ENCODE measurements at places on chromosomes 1 and 21.

- DNase-seq: no peak
Measured at GRCh38 chr21:23930565-23930964, 1676.7 kb downstream of the MRPL39 start.

- DNase-seq: no peak
Measured at GRCh38 chr21:33406493-33406892, 3.3 kb downstream of the IFNGR2 start.

DNA sequence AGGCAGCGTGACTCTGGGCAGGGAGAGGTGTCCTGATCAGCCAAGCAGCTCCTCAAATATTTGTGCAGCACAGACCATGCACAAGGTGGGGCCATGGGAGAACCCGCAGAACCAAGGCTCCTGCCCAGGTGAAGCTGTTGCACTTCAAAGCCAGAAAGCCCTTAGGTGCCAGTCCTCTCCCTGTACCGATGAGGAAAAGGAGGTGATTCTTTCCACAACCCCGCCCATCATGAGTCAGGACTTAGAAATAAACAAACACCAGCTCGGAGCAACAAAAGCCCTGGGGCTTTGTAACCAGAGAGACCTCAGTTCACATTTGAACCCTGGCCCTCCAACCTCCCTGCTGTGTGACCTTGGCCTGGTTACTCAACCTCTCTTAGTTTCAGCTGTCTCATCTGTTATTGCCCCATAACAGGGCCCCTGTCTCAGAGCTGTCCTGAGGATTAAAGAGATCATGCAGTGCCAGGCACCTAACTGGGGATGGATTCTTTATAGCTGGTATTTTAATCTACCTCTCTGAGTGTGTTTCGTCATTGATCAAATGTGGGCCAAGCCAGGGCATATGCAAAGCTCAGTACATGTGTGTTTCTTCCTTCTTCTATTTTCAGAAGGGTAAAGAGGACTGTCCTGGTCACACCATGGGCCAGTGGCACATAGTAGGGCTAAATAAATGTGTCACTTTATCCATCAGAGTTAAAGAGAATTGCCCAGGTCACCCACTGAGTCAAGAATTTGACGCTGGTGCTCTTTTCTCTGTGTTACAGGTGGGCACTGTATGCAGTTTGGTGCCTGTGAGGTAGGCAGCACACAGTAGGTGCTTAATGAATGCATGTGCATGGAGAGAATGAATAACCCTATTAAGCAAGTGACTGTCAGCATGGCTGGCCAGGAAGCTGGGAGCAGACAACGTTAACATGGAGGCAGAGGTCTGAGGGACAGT is 1.4 kb downstream of the LDLRAD1 start:
- DNase-seq: no peak

DNA sequence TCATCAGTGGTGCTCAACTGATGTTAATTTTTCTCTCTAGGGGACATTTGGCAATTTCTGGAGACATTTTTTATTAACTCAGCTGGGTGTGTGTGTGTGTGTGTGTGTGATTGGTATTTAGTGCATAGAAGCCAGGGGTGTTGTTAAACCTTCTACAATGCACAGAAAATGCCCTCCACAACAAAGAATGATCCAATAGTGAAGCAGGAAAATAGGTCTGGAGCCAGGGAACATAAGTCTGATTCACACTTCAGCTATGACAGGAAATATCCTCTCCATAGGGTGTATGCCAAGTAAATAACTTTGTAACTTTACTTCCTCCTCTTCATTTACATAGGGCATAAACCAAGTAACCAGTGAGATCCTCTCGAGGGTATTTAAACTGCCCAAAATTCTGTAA is 25.1 kb upstream of the TMEM61 start:
- DNase-seq: no peak

Measured in left ventricle myocardium inferior (tissue), 1 donor.